ENCODE measurements at places on chromosomes 3 and 15. TPM values are rescaled to one million over a fixed set of nuclear protein-coding genes. Genes with fewer than 3 reads are reported as not detected.

The RTP4 gene
- 4.5 TPM for total RNA-seq

The SH3GL3 gene
- 0.69 TPM for total RNA-seq

DNA sequence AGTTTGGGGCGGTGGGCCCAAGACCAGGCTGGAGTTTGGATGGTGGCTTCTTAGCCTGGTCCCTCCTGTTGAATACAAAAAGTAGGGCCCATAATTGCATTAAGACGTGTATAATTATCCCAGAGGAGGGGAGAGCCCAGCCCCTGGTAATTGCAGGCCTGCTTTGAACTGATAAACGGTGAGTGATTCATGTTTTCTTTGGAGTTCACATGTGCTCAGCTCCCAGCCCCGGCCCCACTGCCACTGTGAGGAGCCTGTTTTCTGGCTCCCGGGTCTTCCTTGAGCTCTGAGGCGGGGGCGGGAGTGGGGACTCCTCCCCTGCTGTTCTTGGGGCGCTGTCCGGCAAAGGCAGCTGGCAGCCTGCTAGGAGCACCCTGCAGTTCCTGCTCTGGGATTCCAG is 3.1 kb downstream of the PLXNA1 start:
- H3K4me1 ChIP-seq = peaks cover 15% of the 10 kb centered on the region
- no peaks in the 10 kb centered on the region for H3K27me3 ChIP-seq
- no peak overlapping the region for H3K27ac ChIP-seq
- DNase-seq = no peak
- no peak overlapping the region for H3K4me3 ChIP-seq

GRCh38 chr3:128276577-128277183 is 123.4 kb downstream of the EEFSEC start:
- no peaks in the 10 kb centered on the region for H3K36me3 ChIP-seq
- H3K4me3 ChIP-seq = no peak overlapping the region
- H3K27ac ChIP-seq = no peak overlapping the region

GRCh38 chr3:30628205-30628900 is 22.0 kb downstream of the TGFBR2 start:
- H3K36me3 ChIP-seq = no peaks in the 10 kb centered on the region
- DNase-seq = no peak
- peaks cover 10% of the 10 kb centered on the region for H3K4me1 ChIP-seq
- H3K4me3 ChIP-seq = no peak overlapping the region

DNA sequence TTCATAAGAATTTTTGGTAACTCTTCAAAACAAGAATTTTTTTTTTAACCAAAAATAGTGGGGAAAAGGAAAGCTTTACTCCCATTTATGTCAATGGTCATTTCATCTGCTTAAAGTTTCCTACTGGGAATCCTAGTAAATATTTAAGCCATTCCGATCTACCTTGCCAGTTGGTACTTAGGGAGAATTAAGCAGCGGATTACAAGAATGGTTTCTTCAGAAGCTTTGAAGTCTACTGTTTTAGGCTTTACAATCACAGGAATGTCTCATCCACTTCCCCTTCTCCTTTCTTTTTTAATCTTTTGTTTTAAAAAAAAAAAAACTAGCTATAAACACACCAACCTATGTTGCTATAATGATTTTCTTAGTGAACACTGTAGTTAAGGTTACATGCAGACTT is 341.4 kb upstream of the ATP11B start:
- DNase-seq = no peak
- no peak overlapping the region for H3K4me3 ChIP-seq
- no peak overlapping the region for H3K27ac ChIP-seq

DNA sequence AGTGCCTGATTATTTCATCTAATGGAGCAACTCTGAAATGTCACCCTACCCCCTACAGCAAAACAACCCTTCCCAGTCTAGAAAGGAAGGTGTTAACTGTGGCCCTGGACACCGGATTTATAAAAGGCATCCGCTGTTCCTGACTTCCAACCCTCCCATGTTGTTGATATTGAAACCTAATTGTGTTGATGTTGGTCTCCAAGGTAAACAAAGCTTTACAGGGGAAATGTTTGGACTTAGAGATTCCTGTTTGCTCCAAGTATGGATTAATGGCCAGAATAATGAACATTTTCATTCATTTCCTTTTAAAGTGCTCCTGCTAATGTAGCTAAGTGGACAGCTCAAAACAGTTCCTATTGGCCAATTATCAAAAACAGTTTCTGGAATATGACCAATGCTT is 19.4 kb upstream of the LMCD1 start:
- no peak for DNase-seq
- no peaks in the 10 kb centered on the region for H3K27me3 ChIP-seq
- H3K4me3 ChIP-seq = no peak overlapping the region
- no peaks in the 10 kb centered on the region for H3K36me3 ChIP-seq
- peaks cover 13% of the 10 kb centered on the region for H3K4me1 ChIP-seq
